NCI-H1417 treated with DMSO at 0.1 percent for 48 hours (cell line): ENCODE measurements at places on chromosomes 2 and 18.

GRCh38 chr2:235660484-235661082 lies 166.7 kb downstream of the AGAP1 start:
- no peak for DNase-seq

- no peak for DNase-seq
Observed at GRCh38 chr18:4134700-4135099, 320.4 kb downstream of the DLGAP1 start.

GRCh38 chr2:120699292-120699691 lies 36.4 kb upstream of the GLI2 start:
- no peak for DNase-seq

GRCh38 chr2:234689911-234690379 lies 193.1 kb upstream of the ARL4C start:
- DNase-seq = no peak

DNA sequence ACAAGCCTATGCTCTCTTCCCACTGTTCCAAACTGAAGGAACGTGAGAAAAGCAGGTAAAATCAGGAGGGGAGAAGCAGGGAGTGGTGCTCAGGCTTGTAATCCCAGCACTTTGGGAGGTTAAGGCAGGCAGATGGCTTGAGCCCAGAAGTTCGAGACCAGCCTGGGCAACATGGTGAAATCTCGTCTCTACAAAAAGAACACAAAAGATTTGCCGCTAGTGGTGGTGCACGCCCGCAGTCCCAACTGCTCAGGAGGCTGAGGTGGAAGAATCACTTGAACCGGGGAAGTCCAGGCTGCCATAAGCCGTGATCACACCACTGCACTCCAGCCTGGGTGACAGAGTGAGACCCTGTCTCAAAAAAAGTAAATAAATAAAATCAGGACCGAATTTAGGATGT lies 1.3 kb upstream of the TMSB10 start:
- no peak for DNase-seq

DNA sequence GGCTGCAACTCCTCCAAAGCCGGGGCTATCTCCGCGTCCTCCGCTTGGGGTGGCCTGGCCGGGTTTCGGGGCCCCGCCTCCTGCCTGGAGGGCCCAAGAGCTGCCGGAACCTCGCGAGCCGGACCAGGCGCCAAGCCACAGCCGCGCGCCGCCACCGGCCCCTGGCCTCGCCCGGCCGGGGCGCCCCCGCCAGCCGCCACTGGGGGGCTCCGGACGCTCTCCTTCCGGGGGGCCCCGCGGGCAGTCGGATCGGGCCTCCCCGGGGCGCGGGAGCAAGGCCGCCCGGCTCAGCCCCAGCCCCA lies 17.4 kb upstream of the HAAO start:
- DNase-seq = no peak

DNA sequence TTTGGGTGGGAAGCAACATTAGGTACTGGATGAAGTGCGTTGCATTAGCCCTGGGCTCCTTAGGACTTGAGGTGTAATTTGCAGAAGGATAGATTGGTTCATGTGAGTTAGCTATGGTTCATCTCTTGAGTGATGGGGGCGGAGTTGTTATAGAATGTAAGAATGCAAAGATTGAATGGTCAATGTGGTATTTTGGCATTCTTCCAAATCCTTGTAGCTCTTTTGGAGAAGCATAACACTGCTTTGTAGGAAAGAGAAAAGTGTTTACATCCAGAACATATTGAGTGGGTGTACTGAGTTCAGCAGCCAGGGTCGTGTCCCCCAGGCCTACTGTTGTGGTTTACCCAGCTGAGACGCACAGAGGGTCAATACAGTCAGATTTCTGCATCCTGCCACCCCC lies 173.5 kb downstream of the FMNL2 start:
- no peak for DNase-seq

GRCh38 chr2:232667989-232668583 lies 29.0 kb upstream of the GIGYF2 start:
- DNase-seq = no peak

GRCh38 chr2:63663013-63663864 lies 74.5 kb downstream of the MDH1 start:
- no peak for DNase-seq

- DNase-seq = no peak
Observed at GRCh38 chr18:22933966-22934423, 867 bp downstream of the RBBP8 start.

- DNase-seq = no peak
Observed at GRCh38 chr2:44959855-44960254, 18.4 kb downstream of the SIX3 start.

- DNase-seq = no peak
Observed at GRCh38 chr2:42089340-42089925, 41.6 kb downstream of the PKDCC start.

DNA sequence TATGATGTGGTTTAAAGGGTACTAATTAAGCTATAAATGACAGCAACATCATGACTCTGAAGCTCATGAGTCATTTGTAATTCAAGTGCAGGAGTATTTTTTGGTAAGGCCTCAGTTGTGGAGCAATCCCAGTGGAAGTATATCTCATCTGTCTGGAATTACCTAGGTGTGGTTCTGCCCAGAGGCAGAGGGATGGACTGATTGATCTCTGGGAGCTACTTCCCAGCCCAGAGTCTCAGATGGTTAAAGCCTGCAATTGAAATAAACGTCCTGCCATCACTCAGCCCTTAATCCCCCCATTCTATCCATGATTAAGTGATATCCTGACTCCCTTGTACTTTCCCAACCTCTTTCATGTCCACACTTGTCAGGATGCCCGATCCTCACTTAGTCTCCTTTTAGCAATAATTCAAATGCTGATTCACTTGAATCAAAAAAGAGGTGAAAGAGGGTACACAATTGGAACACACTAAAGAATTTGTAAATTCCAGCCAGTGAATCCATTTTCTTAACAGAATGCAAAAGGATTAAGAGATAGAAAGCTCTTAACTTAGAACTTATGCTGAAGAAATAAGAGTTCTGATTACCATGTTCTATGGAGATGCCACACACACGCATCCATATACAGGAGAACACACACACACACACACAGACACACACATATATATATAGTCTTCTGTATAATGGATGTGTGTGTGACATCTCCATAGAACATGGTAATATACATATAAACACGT lies 664.4 kb downstream of the NYAP2 start:
- no peak for DNase-seq

- DNase-seq = no peak
Observed at GRCh38 chr2:235583925-235584637, 90.2 kb downstream of the AGAP1 start.

DNA sequence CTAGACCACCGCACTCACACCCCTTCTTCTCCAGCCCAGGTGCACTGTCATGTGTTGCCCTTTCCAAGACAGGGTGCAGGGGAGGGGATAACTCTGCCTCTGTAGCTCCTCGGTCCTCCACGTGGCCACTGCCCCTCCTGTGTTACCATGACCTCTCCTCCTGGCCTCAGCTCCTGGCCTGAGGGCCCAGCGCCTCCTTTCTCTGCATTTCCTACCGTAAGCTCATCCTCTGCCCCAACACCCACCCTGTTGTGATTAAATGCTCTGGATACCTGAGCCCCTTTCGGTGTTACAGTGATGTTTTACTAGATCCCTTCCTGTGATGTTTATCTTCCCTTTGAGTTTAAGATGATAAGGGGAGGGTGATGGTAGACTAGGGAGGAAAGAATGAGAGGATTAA lies 242.3 kb downstream of the PTPRM start:
- DNase-seq = no peak

DNA sequence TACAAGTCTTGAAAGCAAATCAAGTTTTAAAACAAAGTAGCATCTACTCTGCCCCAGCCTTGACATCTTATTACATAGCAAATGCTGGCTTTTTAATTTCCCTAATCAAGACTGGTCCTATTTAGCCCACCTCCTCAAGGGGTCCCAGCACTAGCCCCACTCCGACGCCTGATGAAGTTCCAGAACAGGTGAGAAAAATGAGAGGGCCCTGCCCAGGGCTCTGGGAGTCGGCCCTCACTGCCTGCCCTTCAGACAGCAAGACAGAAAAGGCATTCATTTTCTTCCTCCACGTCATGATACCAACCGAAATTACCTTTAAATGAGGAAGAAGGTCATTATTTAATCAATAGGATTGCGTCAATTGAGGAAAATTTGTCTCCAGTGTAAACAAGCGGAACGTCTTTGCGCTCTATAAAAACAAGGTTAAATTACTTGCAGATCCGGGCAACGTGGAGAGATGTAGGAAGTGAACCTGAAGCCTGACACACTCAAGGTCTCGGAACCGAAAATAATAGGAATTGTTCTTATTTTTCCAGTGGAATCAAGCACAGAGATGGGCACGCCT lies 170.6 kb upstream of the PKDCC start:
- no peak for DNase-seq

DNA sequence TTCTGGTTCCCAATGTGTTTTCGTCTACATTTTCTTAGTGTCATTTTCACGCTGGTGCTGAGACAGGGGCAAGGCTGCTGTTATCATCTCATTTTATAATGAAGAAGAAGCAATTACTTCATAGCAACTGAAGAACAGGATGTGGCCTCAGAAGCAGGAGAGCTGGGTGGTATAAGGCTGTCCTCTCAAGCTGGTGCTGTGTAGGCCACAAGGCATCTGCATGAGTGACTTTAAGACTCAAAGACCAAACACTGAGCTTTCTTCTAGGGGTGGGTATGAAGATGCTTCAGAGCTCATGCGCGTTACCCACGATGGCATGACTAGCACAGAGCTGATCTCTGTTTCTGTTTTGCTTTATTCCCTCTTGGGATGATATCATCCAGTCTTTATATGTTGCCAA lies 7.3 kb downstream of the IL36G start:
- DNase-seq = no peak

- DNase-seq = no peak
Observed at GRCh38 chr2:150012986-150013385, 425.4 kb upstream of the MMADHC start.

- no peak for DNase-seq
Observed at GRCh38 chr2:221779614-221780067, 207.5 kb upstream of the EPHA4 start.

GRCh38 chr18:23635283-23636070 lies 27.2 kb downstream of the ANKRD29 start:
- DNase-seq = no peak

DNA sequence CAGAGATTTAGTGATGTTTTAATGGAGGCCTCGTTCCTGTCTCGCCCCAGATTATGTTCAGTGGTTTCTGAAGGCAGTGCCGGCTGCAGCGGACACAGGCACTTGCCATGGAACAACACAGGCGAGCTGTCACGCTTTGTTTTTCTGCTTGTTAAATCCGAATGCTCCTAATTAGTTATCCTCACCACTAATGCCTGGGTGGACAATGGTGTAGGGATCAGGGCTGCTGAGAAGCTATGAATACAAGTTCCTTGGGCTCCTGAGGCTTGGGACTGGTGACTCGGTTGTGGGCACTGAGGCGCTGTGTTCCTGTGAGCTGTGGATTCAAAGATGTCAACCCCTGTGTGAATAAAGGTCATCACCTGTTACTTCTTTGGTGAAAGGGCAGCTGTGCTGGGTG lies 123.5 kb downstream of the PLEKHM3 start:
- DNase-seq = no peak

DNA sequence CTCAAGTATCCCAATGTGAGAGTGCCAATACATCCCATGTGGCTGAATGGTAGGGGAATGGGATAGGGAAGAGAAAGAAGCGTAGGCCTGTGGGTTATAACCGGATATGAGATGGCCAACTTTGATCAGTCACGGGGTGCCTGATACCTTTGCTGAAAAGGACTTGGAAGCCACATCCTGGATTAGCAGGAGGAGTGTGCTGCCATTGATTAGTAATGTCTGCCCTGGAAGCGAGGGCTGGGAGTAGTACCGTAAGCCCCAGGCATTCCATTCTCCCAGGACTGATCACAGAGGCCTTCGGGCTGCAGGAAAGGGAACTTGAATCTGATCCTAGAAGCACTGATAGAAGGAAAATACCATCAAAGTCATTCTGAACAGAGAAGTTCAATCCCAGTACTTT lies 218.5 kb downstream of the TFCP2L1 start:
- DNase-seq = no peak

GRCh38 chr18:23826850-23827620 lies 137.8 kb downstream of the LAMA3 start:
- DNase-seq = no peak

DNA sequence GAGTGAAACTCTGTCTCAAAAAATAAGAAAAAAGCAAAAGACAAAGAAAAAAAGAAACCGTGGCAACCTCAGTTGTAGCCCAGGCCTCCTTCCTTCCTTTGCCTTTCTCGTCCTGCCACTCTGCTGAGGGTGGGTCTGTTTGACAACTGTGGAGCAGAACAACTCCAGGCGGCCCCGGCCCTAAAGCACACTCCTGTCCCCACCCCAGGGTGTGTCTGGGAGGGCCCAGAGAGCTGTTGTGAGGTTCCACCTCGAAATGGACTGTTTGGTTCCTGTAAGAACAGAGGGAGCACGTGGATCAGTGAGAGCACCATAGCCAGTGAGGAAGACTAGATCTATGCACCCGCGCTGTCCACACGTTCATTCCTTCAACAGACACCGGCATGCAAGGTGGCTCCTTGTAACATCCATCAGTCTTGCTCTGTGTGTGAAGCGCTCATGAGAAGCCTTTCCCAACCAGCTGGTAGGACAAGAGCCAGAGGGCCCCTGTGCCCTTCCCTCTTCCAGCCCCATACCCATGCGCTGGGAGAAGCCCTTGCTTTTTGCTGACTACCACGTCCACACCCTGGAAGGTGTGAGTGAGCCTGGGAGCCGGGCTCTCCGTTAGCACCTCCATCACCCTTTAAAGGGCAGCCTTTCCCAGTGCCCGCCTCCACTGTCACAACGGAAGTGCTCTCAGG lies 61.6 kb downstream of the SOWAHC start:
- DNase-seq = no peak

DNA sequence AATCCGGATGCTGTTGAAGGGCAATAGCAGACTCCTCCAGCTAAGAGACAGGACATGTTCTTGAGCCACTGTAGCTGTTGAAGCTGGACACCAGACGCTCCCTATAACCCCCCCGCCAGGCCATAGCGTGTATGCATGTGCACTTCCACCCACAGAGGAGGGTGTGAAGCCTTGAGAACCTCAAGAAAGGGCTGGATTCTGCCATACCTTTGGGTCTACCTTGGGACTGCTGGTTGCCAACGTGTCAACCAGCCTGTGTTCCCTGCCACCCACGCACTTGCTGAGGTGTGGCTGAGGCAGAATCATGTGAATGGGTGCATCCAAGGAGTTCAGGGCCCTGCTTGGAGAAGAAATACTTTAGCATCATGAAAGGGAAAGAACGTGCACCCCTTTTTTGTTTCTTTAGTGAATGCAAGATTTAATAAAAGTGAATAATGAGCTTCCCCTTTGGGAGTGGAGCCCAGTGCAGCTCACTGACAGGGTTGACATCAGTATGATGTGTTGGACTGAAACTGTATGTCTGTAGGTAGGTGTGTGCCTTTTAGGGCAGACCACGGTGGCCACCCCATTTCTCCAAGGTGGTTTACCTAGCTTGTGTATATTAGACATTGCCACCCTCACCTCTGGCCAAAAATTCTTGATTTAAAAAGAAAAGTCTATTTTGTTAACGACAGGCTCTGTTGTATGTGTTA lies 198.3 kb downstream of the MGAT5 start:
- DNase-seq = no peak

- DNase-seq = no peak
Observed at GRCh38 chr2:38215522-38215921, 139.6 kb upstream of the CYP1B1 start.

- DNase-seq = no peak
Observed at GRCh38 chr2:221915926-221916325, 343.8 kb upstream of the EPHA4 start.
